Activated T-helper 1 cell treated with anti-CD3 and anti-CD28 coated beads, Interleukin-12 subunit alpha, Interleukin-12 subunit beta, Interleukin-2, Interleukin-4 antibody, amounts not matched to agents 30 ng/mL and 10 ng/mL and 1 ng/mL, durations not matched to agents 14 hours and 24 hours and 36 hours (primary cell): ENCODE measurements at places on chromosomes 12 and 14. TPM values are rescaled to one million over a fixed set of nuclear protein-coding genes. Genes with fewer than 3 reads are reported as not detected.

DNA sequence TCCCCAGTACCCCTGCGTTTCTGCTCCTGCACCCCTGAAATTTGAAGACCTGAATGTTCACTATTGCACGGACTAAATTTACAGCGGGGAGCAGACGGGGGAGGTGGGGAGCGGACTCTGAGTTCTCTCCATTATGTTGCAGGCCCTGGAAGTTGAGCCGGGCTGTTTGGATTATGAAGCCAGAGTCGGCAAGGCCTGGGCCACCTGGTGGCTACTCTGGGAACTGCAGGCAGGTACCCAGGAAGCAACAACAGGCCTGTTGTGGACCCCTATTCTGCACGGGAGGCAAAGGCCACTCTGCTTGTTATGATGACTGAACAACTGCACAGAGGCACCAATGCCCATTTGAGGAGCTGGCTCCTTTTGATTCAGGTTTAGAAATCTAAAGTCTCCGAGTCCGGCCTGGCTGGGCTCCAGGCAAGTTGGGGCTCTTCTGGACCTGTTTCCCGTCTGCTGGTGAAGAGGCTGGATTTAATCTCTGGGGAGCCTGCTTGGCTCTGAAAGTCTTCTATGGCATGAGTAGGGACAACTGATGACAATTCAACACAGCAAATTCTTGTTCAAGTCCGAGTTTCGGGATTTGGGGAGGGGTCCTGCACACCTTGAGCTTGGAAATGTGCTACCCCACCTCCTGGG, 34.1 kb upstream of the FAM181A start:
- peak; percentile 40 for DNase-seq

DNA sequence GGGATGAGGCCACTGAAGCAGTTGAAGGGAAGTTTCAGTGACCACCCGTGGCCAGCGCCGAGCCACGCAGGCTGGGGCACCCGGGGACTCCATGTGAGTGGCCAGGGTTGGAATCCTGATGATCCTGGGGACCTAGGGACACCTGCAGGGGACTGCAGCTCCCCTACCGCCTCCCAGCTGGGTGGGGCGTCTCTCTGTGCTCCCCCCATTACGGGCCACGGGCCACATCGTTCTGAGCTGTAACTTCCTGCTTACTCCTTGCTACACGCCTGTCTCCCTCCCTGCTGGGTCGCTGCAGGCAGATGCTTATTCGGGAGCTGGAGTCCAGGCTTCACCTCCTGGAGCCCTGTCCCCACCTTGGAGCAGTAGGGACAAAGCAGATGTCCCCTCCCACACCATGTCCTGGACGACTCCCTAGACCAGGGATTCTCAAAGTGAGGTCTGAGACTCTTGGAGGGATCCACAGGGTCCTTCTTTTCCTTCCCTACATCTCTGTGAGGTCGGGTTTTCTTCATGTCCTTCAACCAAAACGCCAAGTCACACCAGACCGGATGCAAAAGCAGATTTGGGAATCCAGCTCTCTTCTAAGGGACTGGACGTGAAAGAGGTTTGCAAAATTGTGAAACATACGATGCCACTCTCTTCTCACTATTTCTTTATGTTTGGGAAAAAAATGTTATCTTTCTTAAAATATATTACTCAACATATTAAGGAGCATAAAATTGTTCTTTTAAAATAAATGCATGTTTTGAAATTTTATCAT, 85.9 kb upstream of the NCOR2 start:
- no peak for DNase-seq

DNA sequence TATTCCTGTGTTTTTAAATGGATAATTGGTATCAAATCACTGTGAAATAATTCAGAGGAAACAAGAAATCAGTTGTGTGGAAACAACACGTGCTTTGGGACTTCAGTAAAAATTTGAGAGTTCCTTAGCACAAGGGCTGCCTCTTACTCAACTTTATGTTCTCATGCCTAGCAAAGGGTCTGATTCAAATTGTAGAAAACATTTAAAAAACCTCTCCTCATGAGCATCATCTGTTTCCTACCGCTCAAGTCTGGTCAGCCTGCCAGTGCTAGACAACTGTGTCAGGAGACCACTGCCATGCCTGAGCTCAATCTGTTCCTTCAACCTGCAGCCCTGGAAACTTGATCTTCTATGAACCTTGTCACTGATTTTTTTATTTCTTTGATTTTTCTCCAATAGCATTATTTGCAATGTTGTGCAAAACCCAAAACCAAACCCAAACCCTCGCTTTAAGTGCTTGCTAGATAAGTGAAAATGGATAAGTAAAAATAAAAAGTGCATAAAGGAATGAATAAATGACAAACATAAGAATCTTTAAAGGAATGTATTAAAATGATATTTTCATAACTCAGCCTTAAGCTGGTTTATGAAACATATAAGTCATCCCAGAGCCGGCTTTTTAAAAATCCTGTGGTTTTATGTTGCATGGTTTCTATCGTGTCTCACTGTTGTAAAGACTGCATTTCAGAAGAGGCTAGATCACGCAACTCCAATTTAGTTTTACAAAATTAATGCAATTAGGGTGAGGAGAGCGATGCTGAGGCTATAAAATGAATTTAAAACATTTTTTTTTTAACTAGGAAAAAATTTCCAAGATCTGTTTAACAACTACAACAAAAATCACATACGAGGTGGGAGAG, 361.2 kb upstream of the PDE3A start:
- DNase-seq = no peak

GRCh38 chr12:42002563-42002962, 142.1 kb downstream of the GXYLT1 start:
- no peak for DNase-seq

- no peak for DNase-seq
Observed at GRCh38 chr12:77745624-77746023, 85.1 kb upstream of the NAV3 start.

DNA sequence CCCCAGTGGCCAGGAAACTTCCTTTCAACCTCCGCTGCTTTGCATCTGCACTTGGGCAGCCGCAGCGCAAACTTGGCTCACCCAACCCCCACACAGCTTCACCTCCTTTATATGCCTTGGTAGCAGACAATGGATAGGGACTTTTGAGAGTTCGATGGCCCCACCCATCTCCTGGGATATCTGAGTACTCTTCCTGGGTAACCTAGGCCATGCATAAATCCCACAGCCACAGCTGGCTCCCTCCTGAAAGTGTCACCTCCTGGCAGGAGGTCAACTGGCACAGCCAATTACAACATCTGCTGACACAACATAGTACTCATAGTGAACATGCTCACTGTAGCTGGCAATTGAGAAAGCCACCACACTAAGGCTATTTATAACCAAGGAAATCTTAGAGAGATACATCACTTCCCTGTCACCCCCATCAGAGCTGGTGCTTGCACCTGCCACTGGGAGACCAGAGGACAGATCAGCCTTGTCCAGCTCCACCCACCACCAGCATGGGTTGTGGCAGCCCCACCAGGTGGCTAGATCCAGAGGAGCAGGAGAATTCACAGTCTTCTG, 410.0 kb downstream of the SYT1 start:
- no peak for DNase-seq

GRCh38 chr12:126342866-126343265, 1277.6 kb downstream of the AACS start:
- DNase-seq = no peak

DNA sequence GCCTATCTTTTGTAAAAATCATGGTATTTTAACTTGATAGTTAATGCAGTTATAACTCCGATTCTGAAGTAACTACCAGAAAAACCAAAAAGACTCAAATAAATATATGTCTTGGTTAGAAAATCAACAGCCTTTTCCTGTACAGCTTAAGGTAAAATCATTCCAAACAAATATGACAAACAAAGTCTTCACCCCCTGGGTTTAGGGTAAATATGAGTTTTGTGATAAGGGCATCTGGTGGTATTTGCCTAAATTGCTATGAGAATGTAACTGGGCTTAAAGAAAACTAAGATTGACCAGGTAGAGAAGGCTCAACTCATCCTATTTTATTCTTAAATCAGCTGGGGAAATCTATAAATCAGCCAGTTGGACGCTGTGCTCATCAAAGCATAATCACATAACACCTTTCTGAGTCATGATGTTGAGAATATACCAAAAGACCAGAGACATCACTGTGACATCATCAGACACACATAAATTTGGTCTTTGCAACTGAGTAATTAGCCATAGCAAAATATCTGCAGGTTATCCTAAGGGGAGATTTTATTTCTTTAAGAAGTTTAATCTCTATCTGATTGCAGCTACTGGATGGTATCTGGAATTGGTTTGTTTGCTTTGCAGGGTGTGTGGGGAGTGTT, 133.9 kb downstream of the STXBP6 start:
- no peak for DNase-seq

DNA sequence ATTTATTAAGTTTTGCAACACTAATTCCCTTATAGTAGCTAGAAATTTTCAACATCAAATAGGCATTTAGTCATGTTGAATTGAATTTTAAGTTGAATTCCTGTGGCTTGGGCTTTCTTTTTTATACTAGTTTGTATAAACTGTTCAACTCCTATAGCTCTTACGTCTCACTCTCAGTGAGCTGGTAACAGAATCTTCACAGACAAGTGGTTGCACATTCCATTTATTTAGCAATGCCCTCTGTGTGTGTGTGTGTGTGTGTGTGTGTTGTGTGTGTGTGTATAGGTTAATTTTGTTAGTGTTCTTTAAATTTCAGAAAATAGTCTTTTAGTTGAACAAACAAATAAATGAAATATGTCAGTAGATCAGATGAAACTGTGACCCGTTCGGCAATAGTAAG, 425.0 kb downstream of the NPAS3 start:
- no peak for DNase-seq

- no peak for DNase-seq
Observed at GRCh38 chr14:100621806-100622205, 34.6 kb upstream of the BEGAIN start.

DNA sequence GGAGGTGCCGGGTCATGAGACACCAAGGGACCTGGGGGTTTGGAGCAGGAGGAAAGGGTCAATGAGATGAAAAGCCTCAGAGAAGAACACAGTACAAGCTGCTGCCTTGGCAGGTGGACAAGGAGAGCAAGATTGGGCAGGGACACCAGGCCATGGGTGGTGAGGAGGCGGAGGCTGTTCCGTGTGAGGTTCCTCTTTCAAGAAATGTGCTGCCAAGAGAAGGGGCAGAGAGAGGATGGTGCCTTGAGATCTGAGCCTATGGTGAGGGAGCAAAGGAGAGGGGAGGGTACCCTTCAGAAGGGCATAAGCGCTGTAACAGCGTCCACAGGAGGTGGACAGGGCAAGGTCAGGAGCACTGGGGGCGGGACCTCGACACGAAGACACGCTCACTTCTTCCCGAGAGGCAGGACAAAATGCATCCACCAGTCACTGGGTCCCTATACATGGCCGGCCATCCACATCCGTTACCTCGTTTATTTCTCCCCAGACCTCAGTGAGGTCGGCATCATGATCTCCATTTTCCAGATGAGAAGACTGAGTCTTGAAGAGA, 100.2 kb downstream of the B4GALNT3 start:
- DNase-seq = no peak

- DNase-seq = no peak
Observed at GRCh38 chr12:106508966-106509365, 73.8 kb upstream of the RFX4 start.

DNA sequence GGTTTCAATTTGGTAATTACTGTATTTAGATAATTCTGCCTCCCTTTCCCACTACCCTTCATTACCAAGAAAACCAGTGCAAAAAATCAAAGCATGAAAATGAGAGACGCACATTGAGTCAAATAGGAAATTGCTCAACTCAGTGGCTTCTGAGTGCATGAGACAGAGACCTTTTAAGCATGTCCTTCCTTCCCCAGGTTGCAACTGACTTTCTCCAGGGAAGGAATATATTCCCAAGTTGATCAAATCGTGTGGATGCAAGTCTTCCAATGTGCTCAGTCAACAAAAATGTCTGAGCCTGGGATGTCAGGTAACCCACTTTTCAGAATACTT, 12.9 kb downstream of the BMP4 start:
- DNase-seq = no peak

DNA sequence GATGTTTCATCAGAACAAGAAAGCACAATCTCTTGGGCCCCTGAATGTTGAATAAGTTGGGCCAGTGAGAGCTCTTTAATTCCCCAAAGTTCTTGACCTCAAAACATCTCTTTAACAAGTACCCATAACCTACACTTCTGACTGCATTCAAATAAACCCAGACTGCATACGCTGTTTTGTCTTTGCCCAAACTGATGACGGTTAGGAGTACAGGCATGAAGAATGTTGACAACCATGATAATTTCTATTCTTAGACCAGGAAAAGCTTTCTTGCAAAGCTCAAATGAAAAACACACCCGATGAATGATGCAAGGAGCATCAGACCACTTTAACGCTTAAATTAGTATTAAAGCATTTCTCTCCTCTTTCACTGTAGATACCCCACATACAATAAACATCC, 11.7 kb upstream of the RAB3IP start:
- DNase-seq = no peak

GRCh38 chr14:69268763-69269162, 8.8 kb downstream of the GALNT16 start:
- DNase-seq = no peak

DNA sequence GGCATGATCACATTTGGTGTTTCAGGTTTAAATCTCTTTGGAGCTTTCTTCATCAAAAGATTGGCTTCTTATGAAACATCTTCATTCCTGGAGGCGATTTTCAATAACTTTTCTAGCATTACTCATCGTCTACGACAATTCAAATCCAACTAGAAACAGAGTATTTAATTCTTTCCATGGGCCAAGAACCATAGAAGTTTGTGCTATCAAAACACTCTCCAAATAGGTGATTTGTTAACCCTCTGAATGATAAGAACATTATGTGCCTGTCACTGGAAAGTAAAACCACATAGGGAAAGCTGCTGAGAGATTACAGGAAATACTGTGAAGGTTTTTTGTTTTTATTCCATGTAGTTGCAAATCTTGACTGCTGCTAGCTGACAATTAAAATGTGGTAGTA, 6.9 kb upstream of the DCN start:
- DNase-seq = no peak

DNA sequence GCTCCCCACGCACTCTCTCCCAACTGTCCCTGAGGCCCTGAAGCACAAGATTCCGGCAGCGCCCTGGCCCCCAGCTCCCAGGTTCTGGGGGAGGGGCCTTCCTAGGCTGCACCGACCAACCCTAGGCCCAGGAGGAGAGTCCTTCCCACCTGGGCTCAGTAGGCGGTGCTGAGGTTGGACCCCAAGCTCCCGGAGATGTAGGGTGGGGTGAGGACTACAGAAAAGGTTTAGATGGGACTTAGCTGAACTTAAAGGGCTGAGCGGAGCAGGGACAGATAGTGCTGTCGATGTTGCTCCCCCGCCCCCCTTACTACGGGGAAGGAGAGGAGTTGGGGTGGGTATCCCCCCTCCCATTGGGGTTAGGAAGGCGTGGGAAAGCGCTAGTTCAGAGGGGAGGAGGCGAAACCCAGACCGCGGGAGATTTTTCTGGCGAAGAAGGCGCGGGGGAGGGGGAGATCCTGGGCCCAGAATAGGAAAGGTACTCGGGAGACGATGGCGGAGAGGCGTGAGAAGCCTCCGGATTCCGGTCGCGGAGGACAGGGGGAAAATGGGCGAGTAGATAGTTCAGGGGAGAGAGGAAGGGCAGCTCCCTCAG, 4.2 kb upstream of the BAZ2A start:
- no peak for DNase-seq

Gene OVCH1
- not detected in 2 replicates for total RNA-seq
